CD4-positive, CD25-positive, alpha-beta regulatory T cell (primary cell): ENCODE measurements at places on chromosomes 7 and 10.

DNA sequence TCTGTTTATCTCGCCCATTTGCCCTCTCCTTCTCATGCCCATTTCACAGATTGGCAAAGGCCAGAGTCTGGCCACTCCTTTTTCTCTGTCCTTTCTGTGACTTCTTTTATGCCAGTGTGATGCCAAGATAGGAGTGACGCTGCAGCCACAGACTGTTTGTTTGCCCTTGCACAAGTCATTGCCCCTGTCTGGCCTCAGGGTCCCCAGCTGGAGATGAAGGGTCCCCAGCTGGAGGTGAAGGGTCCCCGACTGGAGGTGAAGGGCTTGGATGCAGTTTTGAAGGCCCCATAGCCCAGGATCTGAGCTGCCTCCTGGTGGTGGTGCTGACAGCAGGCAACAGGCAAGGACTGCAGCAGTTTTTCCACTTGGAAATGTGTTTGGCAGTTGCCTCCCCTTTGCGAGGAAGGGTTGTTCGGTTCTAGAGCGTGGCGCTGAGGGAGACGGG lies 50.8 kb upstream of the SLC29A3 start:
- no peak for DNase-seq

DNA sequence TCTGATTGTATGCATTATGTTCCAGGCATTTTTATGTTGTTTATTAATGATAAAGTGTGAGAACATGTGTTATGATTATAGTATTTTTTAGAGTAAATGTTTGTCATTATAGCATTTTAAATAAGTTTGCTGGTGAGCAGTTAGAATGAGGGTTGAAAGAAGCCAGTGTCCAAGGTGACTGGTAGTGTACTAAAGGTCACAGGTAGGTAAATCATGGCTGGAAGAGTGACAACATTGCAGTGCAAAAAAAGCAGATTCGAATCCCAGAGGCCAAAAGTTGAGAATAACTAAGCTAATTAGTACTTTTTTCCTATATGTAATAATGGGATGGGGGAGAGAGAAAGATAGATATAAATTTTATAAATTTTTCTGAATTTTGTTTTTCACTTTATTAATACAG lies 44.0 kb downstream of the RSBN1L start:
- DNase-seq = no peak

DNA sequence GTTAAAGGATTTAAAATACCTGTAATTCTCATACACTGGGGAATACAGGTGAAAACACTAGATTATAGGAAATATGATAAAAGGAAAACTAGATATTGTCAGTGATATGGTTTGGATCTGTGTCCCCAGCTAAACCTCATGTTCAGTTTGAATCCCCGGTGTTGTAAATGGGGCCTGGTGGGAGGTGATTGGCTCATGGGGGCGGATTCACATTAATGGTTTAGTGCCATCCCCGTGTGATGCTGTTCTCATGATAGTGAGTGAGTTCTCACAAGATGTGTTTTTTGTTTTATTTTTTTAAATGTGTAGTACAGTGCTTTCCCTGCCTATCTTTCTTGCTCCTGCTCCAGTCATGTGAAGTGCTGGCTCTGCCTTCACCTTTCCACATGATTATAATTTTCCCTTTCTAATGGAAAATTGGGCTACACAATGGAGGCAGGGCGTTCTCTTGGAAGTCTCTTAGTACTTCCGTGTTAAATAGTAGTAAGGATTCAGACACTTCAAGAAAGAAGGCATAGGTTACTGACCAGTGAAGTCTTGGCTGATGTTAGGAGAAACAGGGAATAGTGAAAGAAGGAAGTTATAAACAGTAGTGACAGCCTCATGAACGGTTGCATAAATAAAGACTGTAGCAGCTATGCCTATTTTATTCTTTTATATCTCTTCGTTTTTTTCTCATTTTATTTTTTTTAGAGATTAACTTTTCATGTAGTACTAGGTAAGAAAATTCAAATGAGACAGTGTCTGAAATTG lies 386.4 kb downstream of the SUGCT start:
- DNase-seq = no peak

GRCh38 chr7:34946486-34946885 lies 90.8 kb downstream of the DPY19L1 start:
- DNase-seq = no peak

DNA sequence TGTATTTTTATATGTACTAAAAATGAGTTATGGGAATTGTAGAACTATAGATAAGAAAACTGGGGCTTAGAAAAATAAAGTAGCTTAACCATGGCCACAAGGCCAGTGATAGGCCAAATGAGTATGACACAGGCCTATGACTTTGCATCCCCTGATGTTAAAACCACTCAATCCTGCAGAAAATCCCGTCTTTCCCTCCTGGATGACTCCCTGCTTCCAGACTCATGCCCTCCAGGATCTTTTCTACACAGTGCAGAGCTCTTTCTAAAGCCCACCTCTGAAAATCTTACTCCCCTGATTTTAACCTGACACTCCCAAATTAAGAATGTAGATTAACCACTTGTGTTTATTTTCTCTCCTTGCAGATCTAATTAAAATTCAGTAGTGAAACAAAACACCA lies 489.2 kb upstream of the LRRN3 start:
- DNase-seq = no peak

DNA sequence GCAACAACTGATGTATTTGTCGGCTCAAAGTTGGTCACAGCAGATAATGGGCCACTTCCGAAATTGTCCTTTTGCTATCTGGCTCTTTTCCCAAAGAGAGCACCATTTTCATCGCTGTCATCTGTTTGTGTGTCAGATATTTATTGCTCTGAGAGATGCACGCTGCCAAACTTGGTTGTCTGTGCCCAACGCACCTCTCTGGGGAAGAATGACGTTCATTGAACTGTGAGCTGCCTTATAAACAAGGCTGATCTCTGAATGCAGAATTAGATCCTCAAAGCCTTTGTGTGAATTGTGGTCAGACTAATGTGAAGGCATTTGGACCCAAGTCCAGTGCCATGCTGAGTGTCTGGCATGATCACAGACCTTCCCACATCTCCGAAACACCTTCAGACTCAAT lies 174.7 kb upstream of the LYZL1 start:
- DNase-seq = no peak

DNA sequence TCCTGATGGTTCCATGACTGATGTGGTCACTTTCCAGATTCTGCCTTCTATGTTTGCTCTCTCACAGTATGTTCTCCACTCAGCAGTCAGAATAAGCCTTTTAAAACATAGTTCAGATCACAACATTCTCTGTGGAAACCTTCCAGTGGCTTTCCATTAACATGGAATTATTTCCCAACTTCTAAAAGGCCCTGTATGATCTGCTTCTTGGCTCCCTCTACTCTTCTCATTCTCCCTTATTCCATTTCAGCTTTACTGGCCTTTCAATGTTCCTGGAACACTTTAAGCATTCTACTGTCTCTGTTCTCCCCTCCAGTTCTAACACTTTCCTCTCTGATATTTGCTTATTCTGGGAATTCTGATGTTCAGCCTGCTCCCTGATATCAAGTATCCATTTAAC lies 325.6 kb downstream of the THSD7A start:
- DNase-seq = no peak

DNA sequence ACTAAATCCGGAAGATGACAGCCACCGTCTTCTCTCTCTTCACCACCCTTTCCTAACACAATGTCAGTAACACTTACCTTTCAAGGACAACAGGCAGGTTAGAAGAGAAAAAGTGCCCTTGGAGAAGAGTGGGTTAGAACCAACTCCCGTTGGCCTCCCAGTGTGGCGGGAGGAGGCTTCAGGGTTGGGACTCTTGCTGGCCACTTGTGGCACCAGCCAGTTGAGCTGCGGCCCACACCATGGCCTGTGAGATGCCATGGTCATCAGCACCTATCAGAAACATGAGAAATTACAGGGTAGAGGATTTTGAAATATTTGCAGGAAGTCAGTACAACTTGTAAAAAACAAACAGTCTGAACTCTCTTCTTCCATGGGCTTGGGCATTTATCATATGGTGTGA lies 93.8 kb downstream of the MKI67 start:
- no peak for DNase-seq

DNA sequence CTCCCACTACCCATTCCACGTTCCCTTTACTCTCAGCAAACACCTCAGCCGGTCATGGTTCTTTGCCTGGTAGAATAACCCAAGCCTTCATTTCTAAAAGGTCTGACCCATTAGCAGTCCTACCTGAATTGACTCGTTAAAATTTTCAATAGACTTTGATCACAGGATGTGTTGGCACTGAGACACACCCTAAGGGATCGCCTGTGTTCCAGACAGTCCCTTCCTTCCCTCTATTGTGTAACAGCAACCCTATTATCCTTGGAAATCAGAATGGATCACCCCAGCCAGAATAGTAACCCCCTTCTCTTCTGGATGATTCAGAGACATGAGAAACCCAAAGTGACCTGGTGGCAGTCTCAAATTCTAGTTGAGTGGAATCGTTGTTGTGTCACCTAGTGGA lies 20.4 kb upstream of the FAM171A1 start:
- no peak for DNase-seq

GRCh38 chr7:34043461-34044305 lies 138.3 kb downstream of the BMPER start:
- no peak for DNase-seq

DNA sequence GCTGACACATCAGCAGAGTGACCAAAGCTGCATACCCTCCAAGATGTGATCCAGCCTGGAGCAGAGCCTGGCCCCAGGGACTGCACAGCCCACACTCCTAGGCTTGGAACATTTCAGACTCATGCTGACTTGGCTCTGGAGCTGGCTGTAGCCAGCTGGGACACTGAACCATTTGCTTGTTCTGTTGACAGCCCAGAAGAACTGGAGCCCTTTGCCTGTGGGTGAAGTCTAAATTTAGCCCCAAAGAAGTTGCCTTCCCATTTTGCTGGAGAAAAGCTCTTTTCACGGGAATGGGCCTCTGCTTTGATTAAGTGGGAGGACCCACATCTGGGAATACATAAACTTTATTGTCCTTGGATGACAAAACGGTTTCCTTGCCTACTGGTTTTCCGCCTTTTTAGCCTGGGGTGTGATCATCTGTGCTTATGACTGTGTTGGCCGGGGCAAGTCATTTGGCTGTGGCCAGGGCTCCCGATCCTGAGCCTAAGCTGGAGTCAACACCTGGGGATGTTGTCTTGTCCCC lies 186.2 kb upstream of the BMPER start:
- DNase-seq = no peak

DNA sequence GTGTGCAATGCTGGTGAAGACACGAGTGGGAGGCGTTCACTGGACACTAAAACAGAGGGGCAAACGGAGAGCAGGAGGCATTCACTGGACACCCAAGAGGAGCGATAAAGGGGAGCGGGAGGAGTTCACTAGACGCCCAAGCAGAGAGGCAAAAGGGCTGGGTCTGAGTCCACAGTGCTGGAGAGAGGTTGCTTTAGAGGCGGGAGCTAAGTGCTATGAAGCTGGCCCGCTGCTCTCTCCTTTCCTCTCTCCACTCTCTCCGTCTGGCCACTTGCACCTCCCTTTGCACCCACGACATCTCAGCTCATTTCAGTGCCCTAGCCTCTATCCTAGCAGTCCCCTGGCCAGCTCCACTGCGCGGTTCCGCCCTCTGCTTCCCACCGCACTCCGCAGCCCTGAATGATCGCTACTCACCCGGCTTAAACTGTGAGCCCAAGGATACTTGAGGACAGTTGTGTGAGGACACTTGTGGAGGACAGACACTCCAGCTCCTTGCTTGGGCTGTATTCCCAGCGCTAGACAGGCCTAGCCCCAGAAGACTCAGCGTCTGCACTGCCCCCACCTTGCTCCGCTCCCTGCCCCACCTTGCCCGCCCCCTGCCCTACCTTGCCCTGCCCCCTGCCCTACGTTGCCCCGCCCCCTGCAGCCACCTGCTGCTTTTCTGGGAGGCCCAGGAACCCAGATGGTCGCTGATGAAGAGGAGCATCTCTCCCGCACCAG lies 78.8 kb upstream of the CPXM2 start:
- DNase-seq = no peak

DNA sequence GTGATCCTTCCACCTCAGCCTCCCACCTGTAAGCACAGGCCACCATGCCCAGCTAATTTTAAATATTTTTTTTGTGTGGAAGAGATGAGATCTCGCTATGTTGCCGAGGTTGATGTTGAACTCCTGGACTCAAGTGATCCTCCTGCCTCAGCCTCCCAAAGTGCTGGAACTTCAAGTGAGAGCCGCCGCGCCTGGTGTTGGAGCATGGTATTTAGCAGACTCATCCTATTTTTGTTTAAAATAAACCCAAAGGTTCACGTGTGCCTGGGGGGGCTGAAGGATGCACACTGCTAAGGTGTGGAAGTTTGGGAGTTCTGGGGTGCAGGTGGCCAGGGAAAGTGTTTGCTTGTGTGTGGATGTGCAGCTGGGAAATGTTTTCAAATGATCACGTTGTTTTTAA lies 18.1 kb downstream of the PDGFA start:
- DNase-seq = no peak
